HuH-7 (cell line): ENCODE measurements at places on chromosomes 4 and X.

- no peak for DNase-seq
Observed at GRCh38 chr4:128917781-128918180, 108.3 kb downstream of the JADE1 start.

DNA sequence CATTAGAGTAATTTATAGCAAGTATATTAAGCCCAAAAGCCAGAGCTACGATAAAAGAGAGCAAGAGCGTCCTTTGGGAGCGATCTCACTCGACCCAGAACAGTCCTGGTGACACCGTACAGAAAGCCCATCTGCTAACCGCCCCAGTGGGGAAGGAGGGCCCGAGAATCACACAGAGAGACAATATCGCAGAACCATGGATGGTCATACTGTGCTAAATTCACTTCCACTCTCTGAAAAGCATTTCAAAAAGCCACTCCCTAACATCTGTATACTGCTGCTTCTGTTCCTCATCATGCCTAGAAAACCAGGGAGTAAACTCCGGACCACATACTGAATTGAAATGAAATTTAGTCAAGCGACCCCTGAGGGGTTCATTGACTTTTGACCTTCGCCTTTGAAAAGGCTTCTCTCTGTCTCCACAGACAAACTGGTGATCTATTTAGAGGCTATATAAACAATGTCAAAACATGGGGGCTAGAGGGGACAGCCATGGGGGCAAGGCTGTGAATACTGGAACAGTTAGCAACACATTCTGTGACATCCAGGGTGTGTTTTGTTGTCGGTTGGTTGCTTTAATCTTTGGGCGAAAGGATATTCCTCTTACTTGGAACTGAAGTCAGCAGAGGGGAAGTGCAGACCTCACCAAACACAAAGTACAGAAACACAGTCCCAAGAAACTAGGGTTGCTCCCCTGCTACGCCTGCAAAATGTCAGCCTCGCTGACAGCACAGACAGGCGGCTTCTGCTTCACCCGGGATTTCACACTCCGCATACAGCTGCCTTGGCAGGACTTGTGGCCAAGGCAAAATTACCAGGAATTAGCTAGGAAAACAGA is 129.0 kb upstream of the RASGEF1B start:
- DNase-seq = no peak

GRCh38 chr4:5611750-5612149 is 96.6 kb downstream of the EVC2 start:
- no peak for DNase-seq

DNA sequence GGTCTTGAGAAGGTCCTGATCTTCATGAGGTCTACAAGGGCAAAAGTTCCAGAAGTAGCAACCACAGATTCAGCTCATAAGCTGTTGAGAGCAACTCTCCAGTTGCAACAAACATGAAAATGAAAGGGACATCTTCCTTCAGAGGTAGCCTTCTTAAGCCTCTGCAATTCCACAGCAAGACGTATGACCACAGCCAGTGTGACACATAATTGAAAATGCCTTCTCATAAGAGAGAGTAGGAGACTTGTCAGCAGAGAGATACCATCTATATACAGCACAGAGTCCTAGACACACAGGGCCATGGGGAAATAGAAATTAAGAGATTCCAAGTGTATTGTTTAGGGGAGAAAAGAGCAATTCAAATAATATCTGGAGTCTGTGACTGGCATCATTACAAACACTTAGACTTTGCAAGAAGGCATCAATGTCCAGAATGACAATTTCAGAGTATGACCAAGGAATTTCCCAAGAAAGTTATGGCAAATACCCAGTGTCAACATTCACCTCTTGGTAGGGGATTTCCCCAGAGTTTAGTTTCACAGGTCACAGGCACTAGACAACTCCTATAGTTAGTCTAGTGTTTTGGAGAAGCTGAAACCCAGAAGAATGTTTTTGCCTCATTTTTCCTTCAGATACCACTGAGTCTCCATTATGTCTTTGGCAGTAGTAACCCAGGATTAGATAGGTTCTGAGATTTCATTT is 340.3 kb downstream of the ZNF674 start:
- DNase-seq = peak; percentile 6
